ENCODE measurements at places on chromosomes 16 and 17. TPM values are rescaled to one million over a fixed set of nuclear protein-coding genes. Genes with fewer than 3 reads are reported as not detected.

DNA sequence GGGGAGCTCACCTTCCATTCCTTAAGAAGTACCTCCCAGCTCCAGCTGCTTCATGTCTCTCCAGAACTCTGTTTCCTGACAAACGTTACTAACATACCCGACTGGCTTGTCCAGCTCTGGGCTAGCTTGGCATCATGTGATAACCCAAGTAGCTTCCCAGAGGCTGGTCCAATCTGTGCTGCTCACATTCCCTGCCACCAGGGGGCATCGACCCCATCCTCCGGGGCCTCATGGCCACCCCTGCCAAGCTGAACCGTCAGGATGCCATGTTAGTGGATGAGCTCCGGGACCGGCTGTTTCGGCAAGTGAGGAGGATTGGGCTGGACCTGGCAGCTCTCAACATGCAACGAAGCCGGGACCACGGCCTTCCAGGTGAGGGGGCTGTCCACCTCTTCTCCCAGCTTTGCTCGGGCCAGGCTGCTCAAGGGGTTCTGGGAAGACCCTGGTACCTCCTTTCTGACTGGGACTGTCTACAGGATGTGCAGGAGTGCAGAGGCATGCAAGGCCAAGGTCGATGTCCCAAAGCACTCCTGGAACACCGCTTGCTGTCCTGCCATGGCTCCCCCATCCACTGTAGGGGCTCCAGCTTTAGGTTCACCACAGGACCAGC is 7.6 kb downstream of the EPX start:
- peak; percentile 26 for DNase-seq

- DNase-seq, result peak; percentile 97
These were observed 217.6 kb upstream of the KCNJ16 start for GRCh38 chr17:69857412-69857835.

DNA sequence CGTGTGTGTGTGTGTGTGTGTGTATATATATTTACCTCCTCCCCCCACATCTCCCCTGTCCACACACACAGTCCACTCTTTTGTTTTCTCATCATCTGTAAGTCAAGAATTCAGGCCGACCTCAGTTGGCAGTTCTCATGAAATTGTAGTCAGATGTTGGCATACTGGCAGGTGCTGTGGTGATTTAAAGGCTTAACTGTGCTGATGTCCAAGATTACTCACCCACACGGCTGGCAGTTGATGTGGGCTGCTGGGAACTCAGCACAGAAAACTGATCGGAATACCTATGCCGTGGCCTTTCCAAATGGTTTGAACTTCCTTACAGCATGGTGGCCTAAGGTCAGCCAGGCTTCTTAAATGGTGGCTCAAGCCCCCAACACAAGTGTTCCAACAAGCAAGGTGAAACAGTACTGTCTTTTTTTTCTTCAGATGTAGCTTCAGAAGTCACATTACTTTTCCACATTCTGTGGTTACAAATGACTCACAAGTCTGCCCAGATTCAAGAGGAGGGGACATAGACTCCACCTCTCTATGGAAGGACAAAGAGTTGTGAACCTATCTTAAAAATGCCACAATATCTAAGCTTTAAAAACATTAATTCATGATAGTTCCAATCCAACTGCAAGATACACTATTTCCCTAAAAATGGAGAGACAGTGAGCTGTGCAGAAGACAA is 198.5 kb upstream of the HS3ST4 start:
- DNase-seq, result no peak

ABCC6 gene
- 0.63 TPM for total RNA-seq

GRCh38 chr17:41496803-41497484 is 7.2 kb upstream of the KRT36 start:
- DNase-seq, result peak; percentile 74

DNA sequence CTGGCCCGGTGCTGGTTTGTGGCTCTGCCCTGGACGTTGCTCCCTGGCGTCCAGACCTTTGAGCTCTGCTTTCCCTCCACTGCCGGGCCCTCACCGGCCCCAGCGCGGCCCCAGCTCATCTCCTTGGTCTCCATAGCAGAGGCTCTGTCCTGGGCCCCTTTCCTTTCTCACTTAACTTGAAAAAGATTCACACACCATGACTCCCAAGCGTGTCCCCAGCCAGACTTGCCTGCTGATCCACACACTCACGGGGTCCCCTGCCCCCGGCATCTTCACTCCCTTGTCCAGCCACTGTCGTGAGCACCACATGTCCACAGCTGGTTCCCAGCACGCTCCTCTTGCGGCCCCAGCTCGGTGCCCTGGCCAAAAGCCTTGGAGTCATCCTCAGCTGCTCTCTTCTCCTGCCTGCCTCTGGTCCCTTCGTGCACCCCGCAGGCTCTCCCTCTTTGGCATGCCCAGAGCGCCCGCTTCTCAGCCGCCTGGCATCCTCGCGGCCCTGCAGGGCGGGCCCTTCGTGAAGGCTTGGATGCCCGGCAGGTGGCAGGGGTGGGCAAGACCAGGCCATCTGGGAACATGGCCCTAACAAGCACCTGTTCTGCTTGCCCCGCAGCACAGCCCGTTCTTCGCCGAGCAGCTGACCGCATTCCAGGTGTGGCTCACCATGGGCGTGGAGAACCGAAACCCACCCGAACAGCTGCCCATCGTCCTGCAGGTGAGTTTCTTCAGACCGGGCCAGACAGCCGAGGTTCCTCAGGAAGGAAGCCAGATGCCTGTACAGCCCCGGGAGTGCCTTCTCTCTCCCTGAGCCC is 145.6 kb upstream of the CHMP6 start:
- DNase-seq, result no peak

GRCh38 chr16:25135254-25135878 is 23.8 kb downstream of the LCMT1 start:
- DNase-seq, result peak; percentile 44

GRCh38 chr17:4167786-4168185 is 24.8 kb downstream of the CYB5D2 start:
- no peak for DNase-seq

- no peak for DNase-seq
These were observed 178.8 kb downstream of the MAP2K6 start for GRCh38 chr17:69593351-69593715.

TRIM25 gene
- total RNA-seq, result 26.1 TPM

DNA sequence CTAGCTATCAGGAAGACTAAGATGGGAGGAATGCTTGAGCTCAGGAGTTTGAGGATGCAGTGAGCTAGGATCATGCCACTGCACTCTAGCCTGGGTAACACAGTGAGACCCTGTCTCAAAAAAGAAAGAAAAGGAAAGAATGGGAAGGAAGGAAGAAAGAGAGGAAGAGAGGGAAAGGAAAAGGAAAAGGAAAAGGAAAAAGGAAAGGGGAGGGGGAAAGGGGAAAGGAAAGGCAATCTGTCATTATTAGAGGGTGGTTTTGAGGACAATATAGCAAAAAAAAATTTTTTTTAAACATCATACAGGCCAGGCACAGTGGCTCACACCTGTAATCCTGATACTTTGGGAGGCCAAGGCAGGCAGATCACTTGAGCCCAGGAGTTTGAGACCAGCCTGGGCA is 20.4 kb downstream of the JUP start:
- DNase-seq, result no peak

- DNase-seq, result no peak
These were observed 48.8 kb downstream of the MRM3 start for GRCh38 chr17:830950-831349.

INTS2 gene
- total RNA-seq, result 15.4 TPM

- DNase-seq, result no peak
These were observed 45.1 kb upstream of the ZNF750 start for GRCh38 chr17:82884970-82885353.

- DNase-seq, result no peak
These were observed 111.1 kb downstream of the SDK2 start for GRCh38 chr17:73533127-73533526.

DNA sequence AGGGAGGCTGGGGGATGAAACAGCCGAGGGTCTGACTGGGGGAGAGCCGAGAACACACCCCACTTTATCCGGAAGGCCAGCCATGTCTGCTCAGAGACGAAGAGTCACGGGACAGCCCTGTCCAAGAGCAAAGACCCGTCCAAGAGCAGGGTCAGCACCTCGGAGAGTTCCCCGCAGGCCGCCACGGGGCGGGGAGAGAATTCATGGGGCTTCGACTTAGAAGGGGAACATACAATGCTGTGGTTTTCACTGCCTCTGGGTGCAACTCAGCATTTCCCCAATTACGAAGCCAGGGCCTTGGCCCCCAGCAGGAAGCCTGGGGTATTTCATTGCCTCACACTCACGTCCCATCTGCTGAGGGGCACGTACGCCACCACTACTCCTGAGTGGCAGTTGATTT is 59.3 kb downstream of the JPH3 start:
- DNase-seq, result peak; percentile 51

GRCh38 chr17:81954131-81955057 is 6.6 kb downstream of the NOTUM start:
- no peak for DNase-seq

ABCA10 gene
- 7.5 TPM for total RNA-seq

GSG1L2 gene
- not detected for total RNA-seq

DNA sequence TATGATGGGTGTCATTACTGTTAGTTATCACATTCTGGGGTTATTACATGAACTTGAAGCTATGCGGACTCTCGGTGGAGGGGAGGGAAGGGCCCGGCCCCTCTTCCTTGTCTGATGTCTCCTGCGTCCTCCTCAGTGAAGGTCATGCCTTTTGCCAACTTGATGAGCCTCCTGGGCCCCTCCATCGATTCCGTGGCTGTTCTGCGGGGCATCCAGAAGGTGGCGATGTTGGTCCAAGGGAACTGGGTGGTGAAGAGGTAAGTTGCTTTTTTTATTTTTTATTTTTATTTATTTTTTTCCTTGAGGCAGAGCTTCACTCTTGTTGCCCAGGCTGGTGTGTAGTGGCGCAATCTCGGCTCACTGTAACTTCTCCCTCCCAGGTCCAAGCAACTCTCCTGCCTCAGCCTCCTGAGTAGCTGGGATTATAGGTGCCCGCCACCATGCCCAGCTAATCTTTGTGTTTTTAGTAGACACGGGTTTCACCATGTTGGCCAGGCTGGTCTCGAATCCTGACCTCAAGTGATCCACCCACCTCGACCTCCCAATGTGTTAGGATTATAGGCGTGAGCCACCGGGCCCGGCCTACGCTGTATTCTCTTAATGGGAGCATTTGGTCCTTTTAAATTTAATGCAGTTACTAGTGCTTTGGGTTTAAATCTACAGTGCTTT is 21.6 kb downstream of the POLR3E start:
- DNase-seq, result peak; percentile 25

GRCh38 chr17:29613352-29613837 is 9.3 kb downstream of the CORO6 start:
- DNase-seq, result peak; percentile 83

RDM1 gene
- not detected for total RNA-seq

TBC1D3G gene
- total RNA-seq, result not detected

KCNH6 gene
- not detected for total RNA-seq

TEX19 gene
- total RNA-seq, result not detected

GRCh38 chr16:79009896-79010295 is 590.6 kb downstream of the MAF start:
- DNase-seq, result no peak

- no peak for DNase-seq
These were observed 12.0 kb upstream of the BCAS3 start for GRCh38 chr17:60665602-60666001.

SLFN13 gene
- 1.7 TPM for total RNA-seq

ACSF3 gene
- 17.6 TPM for total RNA-seq

DNA sequence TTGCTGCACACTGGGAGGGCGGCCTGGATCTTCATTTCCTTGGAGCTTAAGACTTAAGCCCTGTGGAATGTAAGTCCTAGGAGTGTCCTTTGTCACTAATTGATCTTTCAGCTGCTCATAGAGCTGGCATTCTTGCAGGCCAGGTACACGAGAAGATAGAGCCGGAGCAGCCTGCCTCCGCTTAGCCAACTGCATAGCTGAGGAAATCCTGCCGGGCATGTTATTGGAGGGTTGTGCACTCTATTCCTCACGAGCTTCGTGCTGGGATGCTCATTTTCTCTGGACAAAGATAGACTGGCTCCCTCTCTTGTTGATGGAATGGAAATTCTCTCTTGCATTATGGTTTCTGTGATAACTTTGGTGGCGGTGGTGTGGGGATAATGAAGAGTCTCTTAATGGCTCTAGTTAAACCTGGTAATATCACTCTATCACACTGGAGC is 76.9 kb downstream of the RPA1 start:
- DNase-seq, result peak; percentile 17

Data from fibroblast of the aortic adventitia (primary cell).